ENCODE measurements at places on chromosomes 16 and 17.

DNA sequence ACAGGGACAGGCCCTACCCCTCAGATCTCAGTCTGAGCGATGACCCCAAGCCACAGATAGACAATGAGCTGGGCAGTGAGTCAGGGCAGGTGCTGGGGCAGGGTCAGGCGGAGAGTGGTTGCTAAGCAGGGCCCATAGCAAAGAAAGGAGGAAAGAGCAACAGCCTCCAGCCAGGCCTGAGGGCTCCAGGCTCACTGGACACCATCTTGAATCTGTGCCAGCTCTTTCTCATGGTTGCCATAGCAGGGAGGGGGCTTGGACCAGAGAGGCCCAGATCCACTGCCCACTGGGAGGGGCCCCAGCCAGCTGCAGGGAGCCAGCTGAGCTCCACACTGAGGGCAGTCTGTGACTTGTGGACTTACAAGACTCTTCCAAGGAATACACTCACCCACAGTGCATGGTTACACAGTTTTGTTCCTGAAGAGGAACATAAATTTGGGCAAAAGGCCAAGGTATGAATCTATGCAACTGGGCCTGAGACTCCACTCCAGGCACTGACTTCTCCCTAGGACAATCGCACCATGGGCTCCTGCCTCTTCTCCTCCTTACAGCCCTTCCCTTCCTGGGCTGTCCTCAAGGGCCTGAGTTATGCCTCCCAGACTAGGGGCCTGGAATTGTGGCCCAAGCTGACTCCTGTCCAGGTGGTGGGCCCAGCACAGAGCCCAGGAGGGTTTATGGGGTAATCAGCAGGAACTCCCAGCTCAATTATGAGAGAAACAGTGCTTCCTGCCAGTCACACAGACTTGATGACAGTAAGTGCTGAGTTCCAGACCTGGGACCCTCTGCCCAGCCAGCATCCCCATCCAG lies 59.9 kb downstream of the BEAN1 start:
- DNase-seq = peak; percentile 91

GRCh38 chr17:3015890-3016289 lies 47.5 kb downstream of the OR1D5 start:
- peak; percentile 72 for DNase-seq

GRCh38 chr17:29720551-29720950 lies 97.8 kb upstream of the CORO6 start:
- no peak for DNase-seq

DNA sequence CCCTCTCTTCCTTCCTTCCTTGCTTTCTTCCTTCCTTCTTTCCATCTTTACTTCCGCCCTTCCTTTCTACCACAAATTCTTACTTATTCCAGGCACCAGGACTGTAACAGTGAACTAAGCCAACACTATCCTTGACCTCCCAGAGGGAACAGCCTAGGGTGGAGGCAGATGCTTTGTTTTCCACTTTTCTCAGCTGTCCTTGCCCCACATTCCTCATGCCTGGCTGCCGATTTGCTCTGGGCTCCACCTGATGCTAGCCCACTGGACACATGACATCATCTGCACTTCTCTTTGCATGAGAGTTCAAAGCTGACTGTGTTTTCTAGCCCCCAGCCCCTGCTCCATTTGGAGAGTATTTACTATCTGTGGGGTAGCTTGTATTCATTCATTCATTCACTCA lies 283.0 kb downstream of the MAF start:
- DNase-seq = no peak

GRCh38 chr17:79926605-79927135 lies 87.4 kb upstream of the CBX4 start:
- DNase-seq = no peak

DNA sequence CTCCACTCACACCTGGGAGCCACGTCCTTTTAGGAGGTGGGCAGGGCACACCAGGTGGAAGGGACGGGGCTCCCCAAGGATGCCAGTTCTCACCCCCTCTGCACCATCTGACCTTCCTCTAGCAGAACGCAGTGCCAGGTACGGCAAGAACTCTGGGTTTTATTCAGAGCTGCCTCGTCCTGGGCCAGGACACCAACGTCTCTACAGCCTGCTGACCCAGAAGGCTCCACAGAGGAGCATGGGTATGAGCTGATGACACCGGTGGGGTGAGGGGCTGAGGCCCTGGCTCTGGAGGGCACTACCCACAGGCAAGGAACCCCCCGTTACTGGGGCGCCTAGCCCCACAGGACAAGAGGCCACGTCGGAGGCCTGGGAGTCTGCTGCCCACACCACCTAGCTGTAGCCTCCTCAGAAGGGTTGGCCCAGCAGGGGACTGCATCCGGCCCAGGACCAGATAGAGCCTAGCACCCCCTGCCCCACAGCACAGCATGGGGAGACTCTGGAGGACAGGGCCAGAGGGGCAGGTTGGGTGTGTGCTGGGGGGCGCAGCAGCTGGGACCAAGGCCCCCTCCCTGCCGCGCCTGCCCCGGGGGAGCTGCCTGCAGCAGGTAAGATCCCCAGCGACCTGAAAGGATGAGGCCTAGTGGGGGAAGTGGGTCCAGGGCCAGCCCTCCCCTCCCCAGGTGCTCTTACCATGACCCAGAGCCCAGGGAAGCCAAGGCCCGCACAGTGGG lies 13.9 kb downstream of the BCAR1 start:
- DNase-seq = no peak

DNA sequence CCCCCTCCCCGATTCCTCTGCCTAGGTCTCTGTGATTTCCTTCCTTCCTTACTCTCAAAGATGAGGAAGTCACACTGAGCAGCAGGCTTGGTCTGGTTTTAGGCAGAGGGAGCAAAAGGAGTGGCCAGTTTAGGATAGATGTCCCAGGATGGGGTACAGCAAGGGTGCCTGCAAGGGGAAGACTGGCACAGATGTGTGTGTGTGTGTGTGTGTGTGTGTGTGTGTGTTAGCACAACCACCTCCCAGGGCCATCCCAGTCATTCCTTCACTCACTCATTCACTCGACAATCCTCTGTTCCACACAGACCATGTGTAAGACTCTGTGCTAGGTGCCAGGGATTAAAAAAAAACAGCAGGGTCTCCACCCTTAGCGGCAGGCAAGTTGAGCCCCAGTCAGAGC lies 35.9 kb downstream of the TMEM132E start:
- no peak for DNase-seq

- no peak for DNase-seq
Observed at GRCh38 chr17:43942051-43942685, at the start of gene PPY. TSS of gene PPY (minus strand) at chr17:43942476. CDS start at chr17:43941654, 822 bp downstream.

GRCh38 chr16:71762186-71762585 lies 37.7 kb upstream of the PHLPP2 start:
- peak; percentile 13 for DNase-seq

DNA sequence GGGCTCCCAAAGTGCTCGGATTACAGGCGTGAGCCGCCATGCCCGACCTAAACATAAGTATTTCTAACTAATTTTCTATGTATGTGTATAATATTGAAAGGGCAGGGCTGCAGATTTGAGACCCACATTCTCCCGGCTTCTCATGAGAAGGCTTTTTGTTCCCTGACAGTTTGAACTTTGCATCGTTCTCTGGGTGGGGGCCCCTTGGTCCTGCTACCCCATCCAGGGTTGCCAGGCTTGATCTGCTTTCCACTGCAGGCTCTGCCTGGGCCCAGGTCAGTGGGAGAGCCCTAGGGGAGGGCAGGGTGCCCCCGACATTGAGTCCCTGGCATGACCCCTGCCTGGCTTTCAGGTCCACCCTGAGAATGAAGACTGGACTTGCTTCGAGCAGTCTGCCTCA lies 32.3 kb downstream of the SEC14L5 start:
- no peak for DNase-seq

- no peak for DNase-seq
Observed at GRCh38 chr17:17860766-17861107, 24.0 kb upstream of the SREBF1 start.

- DNase-seq = peak; percentile 4
Observed at GRCh38 chr17:36674278-36674650, 72.9 kb downstream of the MRM1 start.

DNA sequence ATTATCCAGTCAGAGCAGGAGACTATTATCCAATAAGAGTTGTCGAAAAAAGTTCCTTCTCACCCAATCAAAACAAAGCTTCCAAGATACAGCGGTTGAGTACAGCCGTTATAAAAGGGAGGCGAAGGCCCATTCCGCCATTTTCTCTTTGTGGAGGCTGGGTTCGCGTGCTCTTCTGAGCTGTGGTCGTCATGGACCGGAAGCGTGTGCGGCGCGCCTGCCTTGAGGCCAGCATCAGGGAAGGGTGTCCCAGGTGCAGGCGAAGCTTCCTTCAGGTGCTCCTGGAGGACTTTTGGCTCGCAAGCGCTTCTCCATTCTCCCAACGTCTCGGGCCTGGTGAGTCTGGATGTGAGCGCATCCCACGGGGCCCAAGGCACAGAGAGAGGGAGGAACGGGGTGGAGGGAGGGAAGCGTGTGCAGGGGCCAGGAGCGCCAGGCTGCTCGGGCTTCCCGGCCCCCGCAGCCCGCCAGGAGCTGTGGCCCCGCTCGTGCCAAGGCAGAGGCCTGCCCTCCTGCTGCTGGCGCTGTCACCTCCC lies 99.2 kb downstream of the GOSR1 start:
- no peak for DNase-seq
